Activated CD4-positive, alpha-beta T cell treated with anti-CD3 and anti-CD28 coated beads, Interleukin-2, amount 10 ng/mL, durations not matched to agents 24 days and 14 days (primary cell): ENCODE measurements at places on chromosomes 2 and 18.

- no peak for DNase-seq
Observed at GRCh38 chr2:133346654-133347053, 221.6 kb downstream of the NCKAP5 start.

DNA sequence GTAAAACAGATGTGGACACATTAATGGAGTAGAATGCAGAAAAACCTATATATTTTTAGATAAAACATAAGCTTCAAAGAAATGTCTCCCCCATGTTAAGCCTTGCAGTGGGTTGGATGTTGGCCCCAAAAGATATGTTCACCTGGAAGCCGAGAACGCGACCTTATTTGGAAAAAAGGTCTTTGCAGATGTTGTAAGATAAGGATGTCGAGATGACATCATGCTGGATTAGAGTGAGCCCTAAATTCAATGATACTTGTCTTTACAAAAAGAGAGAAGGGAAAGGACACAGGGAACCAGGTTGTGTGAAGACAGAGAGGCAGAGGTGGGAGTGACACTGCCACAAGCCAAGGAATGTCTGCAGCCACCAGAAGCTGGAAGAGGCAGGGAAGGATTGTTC lies 3.1 kb upstream of the NCK2 start:
- DNase-seq: no peak

- no peak for DNase-seq
Observed at GRCh38 chr2:4679391-4679790, 976.0 kb downstream of the DCDC2C start.

DNA sequence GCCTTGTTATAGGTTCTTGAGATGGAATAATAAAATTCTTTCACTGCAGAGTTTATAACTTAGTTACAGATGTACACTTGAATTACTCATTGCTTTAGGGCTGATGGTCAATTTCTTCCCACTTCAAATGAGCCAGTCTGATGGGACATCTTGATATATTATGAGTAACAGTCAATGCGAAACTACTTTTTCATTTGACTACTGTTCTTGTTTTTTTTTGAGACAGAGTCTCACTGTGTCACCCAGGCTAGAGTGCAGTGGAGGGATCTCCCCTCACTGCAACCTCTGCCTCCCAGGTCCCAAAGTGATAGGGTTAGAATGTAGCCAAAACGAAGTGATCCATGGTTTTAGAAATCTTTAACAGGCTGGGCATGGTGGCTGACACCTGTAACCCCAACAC lies 57.1 kb downstream of the ST3GAL5 start:
- peak; percentile 51 for DNase-seq

DNA sequence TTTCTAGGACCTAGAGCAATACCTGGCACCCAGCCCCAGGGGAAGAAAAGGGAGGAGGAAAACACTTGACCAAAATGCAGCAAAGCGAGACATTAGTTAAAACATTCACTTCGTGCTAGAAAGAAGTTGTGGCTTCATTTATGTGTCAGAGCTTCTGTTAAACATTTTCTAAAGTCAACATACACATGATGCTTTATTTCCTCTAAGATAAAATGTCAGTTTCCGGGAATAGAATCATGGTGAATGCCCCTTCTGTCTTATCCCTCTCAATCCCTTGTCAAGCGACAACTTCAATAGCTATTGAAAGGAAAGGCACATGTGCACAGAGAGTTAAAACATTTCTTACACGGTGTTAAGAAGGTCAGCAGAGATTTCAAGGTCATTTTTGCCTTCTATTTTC lies 404.6 kb upstream of the CWC22 start:
- no peak for DNase-seq

GRCh38 chr2:166519391-166519962 lies 25.4 kb upstream of the SCN7A start:
- no peak for DNase-seq

DNA sequence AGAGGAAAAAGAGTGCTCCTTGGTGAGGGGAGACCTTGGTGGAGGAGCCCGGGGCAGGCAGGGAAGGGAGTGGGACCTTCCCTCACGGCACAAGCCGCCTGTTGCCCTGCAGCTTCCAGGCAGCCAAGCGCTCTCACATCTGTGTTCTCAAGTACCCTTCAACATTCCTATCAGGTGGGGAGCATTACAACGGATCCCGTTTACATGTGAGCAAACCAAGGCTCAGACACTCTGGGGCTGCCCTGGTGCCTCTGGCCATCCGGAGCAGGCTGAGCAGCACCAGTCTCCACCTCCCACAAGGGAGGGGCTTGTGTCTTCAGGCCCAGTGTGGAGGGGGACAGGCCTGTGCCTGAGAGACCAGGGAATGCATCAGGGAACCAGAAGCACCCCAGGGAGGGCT lies 57.9 kb downstream of the AQP12A start:
- DNase-seq: no peak

DNA sequence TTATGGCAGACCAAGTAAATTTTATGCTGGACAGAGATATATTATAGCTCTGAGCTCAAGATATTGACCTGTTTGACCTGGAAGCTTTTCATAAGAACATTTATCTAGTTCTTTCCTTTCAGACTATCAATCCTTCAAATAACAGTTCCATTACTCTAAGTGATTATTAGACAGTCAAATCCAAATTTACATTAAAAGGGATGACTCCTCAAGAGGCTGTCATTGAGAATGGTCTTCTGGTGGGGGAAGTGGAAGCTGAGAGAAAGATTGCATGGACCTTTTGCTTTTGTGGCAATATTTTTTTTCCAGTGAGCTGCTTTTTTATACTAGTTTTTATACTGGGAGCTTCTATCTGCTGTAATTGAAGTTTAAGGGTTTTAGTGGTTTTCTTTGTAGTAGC lies 14.9 kb upstream of the SERPINB12 start:
- no peak for DNase-seq

DNA sequence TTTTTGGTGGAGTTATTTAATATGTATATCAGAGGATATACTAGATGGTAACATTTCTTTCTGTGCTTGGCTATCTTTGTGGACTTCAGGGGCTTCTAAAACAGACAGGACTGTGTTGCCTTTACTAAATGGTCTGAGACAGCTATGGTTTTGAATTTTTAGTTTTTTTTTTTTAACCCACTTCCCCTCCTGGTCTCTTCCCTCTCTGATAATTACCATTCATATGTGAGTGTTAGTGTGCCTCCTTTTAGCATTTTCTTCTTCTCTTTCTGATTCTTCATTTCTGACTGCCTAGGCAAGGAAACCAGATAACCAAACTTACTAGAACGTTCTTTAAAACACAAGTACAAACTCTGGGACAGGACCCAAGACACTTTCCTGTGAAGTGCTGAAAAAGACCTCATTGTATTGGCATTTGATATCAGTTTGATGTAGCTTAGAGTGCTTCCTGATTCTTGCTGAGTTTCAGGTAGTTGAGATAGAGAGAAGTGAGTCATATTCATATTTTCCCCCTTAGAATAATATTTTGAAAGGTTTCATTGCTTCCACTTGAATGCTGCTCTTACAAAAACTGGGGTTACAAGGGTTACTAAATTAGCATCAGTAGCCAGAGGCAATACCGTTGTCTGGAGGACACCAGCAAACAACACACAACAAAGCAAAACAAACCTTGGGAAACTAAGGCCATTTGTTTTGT lies 52.7 kb downstream of the SMAD4 start:
- no peak for DNase-seq

GRCh38 chr2:50863218-50863617 lies 168.7 kb downstream of the NRXN1 start:
- DNase-seq: no peak

DNA sequence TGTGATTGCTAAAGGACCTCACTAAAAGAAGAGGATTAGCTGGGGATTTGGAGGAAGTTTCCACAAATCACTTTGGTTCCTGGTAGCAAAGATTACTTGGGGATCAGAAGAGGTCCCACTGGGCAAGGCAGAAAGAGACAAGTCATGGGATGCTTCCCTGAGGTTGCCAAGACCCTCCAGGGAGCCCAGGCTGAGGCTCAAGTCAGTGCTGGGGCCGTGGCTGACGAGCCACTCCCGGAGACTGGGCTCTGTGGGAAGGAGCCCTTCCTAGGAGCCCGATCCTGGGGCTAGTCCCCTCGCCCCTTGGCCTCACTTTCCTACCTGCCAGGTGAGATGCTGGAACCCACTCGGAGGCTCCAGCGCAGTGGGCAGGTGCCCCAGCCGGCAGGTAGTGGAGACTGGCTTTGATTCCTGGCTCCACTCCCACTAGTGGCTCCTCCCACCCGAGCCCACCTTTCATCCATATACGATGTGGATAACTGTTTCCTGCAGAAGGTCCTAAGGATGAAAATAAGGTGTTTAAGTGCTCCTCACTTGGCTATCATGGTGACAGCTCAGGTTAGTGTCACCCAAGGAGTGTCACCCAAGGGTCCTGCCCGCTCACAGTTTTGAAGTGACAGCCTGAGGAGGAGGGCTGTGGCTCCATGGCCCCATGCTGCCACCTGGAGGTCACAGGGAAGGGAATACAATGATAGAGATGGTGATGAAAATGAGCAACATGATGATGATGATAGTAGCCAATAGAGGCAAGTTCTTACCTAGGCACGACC lies 100.5 kb downstream of the CAPN13 start:
- DNase-seq: peak; percentile 89

GRCh38 chr2:217872319-217872718 lies 130.5 kb downstream of the TNS1 start:
- no peak for DNase-seq

- DNase-seq: no peak
Observed at GRCh38 chr2:216151313-216152025, 42.3 kb downstream of the XRCC5 start.

DNA sequence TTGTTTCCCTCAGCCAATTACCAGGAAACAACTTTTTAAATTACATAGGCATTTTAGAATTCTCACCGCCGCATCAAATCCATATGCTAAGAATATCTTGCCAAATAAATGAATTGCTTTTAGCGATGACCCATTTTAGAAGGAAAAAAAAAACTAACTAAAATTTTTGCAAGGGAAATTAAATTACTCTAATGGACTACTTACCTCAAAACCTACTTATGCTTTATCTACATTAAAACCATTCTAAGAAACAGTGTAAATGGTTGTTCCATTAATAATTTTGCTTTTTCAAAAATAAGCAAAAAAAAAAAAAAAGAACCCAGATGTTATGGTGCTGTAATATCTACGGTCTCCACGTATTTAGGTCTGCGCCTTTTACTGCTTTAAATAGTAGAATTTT lies 73.5 kb upstream of the CCDC150 start:
- DNase-seq: no peak

GRCh38 chr2:239579524-239580198 lies 178.8 kb upstream of the HDAC4 start:
- DNase-seq: no peak

GRCh38 chr18:68865503-68865902 lies 67.6 kb downstream of the CCDC102B start:
- DNase-seq: no peak

DNA sequence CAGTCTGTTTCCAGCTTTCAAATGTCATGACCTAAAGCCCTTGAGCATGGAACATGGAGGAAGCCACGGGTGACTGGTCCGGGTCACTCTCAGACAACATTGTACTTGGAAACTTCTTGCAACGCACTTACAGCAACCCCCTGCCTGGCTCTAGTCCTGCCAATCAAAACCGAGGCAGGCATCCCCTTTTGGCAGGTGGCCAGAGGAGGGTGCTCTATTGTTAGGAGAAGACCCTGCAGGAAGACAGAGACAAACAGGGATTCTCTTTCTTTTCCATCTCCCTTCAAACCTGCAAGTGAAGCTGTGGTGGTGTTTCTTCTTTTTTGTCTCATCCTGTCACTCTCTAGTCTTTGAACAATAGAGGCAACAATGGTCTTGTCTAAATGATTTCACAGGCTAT lies 667.2 kb downstream of the ZEB2 start:
- no peak for DNase-seq

DNA sequence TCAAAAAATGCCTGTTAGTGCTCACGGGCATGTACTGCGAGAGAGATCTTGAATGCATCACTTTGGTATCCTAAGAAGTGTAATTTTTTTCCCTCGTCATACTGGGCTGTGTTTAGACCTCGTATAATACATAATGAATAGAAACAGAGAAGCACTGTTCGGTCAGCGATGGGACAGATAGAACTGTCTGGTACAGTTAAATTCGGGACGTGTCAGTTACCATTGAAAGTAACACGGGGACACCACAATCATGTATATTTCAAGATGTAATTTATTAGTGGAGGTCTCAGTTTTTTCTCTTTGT lies 1.8 kb downstream of the PKP4 start:
- no peak for DNase-seq

GRCh38 chr2:201978986-201979385 lies 54.7 kb upstream of the FZD7 start:
- DNase-seq: no peak

DNA sequence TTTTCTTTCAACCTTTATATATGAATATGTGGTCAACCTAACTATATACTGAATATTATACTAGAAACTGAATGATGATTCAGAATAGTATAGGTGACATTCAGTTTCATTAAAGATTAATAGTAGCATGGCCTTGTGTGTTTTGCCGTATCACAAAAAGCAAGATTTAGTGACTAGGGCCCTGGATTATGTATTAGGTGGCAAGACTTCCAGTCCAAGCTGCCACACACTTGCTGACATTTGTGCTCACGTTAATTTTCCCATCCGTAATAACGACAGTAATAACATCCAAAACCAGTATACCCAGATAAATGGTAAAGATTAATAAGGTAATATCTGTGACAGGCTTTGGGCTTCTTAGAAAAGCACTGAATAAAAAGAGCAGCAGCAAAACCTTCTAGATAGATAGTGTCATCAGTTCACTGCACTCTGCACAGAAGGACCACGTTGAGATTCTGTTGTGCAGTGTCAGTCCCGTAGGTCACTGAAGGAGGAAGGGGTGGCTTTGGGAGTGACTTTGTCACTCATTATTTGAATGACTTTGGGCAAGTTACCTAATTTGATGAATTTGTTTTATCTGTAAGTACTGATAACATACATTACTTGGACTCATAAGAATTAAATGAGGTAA lies 451.7 kb downstream of the PTPRM start:
- peak; percentile 37 for DNase-seq

DNA sequence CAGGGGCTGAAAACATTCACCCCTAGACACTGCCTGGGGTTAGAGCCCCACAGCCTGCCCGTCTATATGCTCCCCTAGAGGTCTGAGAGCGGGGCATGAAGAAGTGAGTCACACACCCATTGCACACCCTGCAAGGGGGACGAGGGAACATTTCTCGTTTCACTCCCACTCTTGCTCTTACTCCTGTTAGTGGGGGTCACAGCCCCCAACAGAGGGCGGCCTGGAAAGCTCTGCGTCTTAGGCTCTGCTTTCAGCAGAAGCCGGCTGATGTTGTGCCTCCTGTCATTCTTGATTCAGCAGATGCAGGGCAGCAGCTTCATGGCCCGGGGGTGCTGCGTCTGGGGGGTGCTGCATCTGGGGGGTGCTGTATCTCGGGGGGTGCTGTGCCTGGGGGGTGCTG lies 141.3 kb downstream of the ASB1 start:
- DNase-seq: no peak

DNA sequence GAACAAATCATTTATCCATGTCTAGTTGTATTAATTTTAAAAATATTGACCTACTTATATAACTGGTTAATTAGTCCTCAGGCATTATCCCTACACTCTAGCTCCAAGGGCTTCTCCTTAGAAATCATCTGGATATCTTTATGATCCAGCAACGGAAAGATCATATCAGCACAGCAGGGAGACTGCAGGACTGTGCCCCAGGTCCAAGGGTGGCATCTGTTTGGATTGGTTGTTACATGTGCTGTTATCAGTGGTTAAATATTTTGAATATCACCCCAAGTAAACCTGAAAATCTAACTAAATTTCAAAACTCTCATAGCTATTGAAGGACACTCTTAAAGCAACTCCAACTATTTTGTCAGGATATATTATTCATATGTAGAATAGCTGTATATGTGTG lies 556.2 kb upstream of the ZEB2 start:
- no peak for DNase-seq

GRCh38 chr2:10406016-10406415 lies 42.1 kb downstream of the ODC1 start:
- no peak for DNase-seq

- DNase-seq: peak; percentile 74
Observed at GRCh38 chr2:157497638-157498314, 53.9 kb upstream of the CYTIP start.
